ENCODE measurements at places on chromosomes 11 and 22. TPM values are rescaled to one million over a fixed set of nuclear protein-coding genes. Genes with fewer than 3 reads are reported as not detected.

The SPDYC gene
- polyA plus RNA-seq, result 0.52 TPM

The PRRG4 gene
- polyA plus RNA-seq, result 1.4 TPM

The ARHGAP8 gene
- polyA plus RNA-seq, result 60.8 TPM

- no peaks in the 10 kb centered on the region for H3K27me3 ChIP-seq
- no peak overlapping the region for H3K27ac ChIP-seq
These were observed 20.7 kb upstream of the BID start for GRCh38 chr22:17794726-17795542.

GRCh38 chr11:2436013-2436520 lies 8.2 kb downstream of the TRPM5 start:
- no peaks in the 10 kb centered on the region for H3K4me1 ChIP-seq
- H3K27ac ChIP-seq, result no peak overlapping the region
- H3K4me3 ChIP-seq, result no peak overlapping the region
- DNase-seq, result no peak
